ENCODE measurements at places on chromosomes 1 and 21.

- no peak for DNase-seq
- H3K4me3 ChIP-seq: no peak overlapping the region
- no peak overlapping the region for H3K27ac ChIP-seq
- H3K27me3 ChIP-seq: no peaks in the 10 kb centered on the region
- H3K4me1 ChIP-seq: no peaks in the 10 kb centered on the region
These were observed 21.2 kb upstream of the C1orf115 start for GRCh38 chr1:220669005-220669404.

GRCh38 chr1:11727119-11727518, 8.8 kb upstream of the AGTRAP start:
- no peaks in the 10 kb centered on the region for H3K36me3 ChIP-seq
- H3K4me3 ChIP-seq: no peak overlapping the region
- H3K4me1 ChIP-seq: peaks cover 64% of the 10 kb centered on the region
- no peaks in the 10 kb centered on the region for H3K27me3 ChIP-seq

GRCh38 chr1:20962576-20963258, 175.6 kb upstream of the HP1BP3 start:
- H3K27ac ChIP-seq: no peak overlapping the region
- H3K4me1 ChIP-seq: peaks cover 19% of the 10 kb centered on the region
- DNase-seq: no peak
- H3K27me3 ChIP-seq: no peaks in the 10 kb centered on the region

DNA sequence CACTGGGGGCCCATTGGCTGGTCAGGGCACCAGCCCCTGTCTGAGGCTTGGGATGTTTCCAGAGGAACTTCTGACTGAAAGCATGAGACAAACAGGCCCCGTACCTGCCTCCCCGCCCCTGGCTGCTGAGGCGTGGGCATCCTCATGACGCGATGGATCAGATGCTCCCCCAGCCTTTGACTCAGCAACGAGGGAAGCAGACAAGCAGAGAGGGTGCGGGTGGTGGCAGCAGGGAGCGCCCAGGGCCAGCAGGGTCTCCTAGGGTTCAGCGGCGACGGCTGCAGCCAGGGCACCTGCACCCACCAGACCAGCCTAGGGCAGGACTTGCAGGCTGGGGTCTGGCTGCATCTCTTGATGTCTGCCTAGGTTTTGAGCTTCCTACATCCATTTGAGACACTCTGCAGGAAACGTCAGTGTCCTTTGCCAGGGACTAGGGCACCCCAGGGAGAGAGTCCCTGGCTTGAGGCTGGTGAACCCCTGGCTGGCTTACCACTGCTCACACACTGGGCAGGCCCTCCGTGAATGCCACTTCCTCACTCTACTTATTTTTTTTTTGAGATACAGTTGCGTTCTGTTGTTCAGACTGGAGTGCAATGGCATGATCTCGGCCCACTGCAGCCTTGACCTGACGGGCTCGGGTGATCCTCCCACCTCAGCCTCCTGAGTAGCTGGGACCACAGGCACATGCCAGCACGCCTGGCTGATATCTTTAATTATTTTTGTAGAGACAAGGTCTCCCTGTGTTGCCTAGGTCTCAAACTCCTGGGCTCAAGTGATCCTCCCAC, 63.3 kb downstream of the DHRS3 start:
- no peak for DNase-seq
- H3K27ac ChIP-seq: no peak overlapping the region
- no peaks in the 10 kb centered on the region for H3K27me3 ChIP-seq
- no peak overlapping the region for H3K4me3 ChIP-seq
- H3K36me3 ChIP-seq: no peaks in the 10 kb centered on the region
- H3K4me1 ChIP-seq: no peaks in the 10 kb centered on the region

DNA sequence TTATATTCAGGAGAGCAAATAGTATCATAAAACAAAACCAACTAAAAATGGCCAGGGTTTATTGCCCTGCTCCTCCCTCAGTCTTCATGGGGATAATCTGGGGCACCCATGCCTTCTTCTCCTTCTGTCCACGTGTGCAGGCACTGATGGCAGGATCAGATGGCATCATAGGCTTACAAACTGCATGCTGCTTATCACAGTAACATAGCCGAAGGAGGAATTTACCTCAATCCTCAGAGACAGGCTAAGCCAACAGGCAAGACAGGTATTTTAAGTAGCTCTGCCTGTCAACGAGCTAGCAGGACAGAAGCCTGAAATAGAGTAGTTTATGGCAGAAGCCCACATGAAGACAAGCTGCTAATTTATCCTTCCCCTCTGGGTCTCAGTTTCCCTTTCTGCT, 9.4 kb downstream of the LAMB3 start:
- no peaks in the 10 kb centered on the region for H3K36me3 ChIP-seq
- no peaks in the 10 kb centered on the region for H3K4me1 ChIP-seq
- no peaks in the 10 kb centered on the region for H3K27me3 ChIP-seq
- no peak for DNase-seq

- H3K4me1 ChIP-seq: no peaks in the 10 kb centered on the region
- no peak overlapping the region for H3K27ac ChIP-seq
- no peaks in the 10 kb centered on the region for H3K36me3 ChIP-seq
- no peak overlapping the region for H3K4me3 ChIP-seq
- no peaks in the 10 kb centered on the region for H3K27me3 ChIP-seq
These were observed 220.9 kb upstream of the KCNK2 start for GRCh38 chr1:214861615-214862014.

GRCh38 chr1:1778663-1779319, 521 bp upstream of the NADK start:
- no peaks in the 10 kb centered on the region for H3K27me3 ChIP-seq
- peaks cover 78% of the 10 kb centered on the region for H3K4me1 ChIP-seq
- DNase-seq: peak; percentile 81
- H3K4me3 ChIP-seq: peak overlapping the region; percentile 77
- no peak overlapping the region for H3K27ac ChIP-seq

- no peaks in the 10 kb centered on the region for H3K36me3 ChIP-seq
- H3K4me3 ChIP-seq: no peak overlapping the region
- no peaks in the 10 kb centered on the region for H3K4me1 ChIP-seq
- H3K27ac ChIP-seq: no peak overlapping the region
- peak; percentile 15 for DNase-seq
- no peaks in the 10 kb centered on the region for H3K27me3 ChIP-seq
These were observed 126.0 kb upstream of the TMEM51 start for GRCh38 chr1:15027515-15027986.

- DNase-seq: peak; percentile 14
- H3K36me3 ChIP-seq: no peaks in the 10 kb centered on the region
- H3K27ac ChIP-seq: no peak overlapping the region
- H3K27me3 ChIP-seq: no peaks in the 10 kb centered on the region
- H3K4me1 ChIP-seq: no peaks in the 10 kb centered on the region
- H3K4me3 ChIP-seq: no peak overlapping the region
These were observed 43.1 kb downstream of the OPRD1 start for GRCh38 chr1:28855046-28855445.

- H3K36me3 ChIP-seq: peaks cover 21% of the 10 kb centered on the region
- no peak overlapping the region for H3K4me3 ChIP-seq
- H3K27ac ChIP-seq: peak overlapping the region; percentile 33
- DNase-seq: no peak
These were observed 6.9 kb downstream of the AKR1A1 start for GRCh38 chr1:45557422-45557944.

- H3K36me3 ChIP-seq: no peaks in the 10 kb centered on the region
- H3K27ac ChIP-seq: no peak overlapping the region
- H3K4me3 ChIP-seq: no peak overlapping the region
- no peaks in the 10 kb centered on the region for H3K27me3 ChIP-seq
- H3K4me1 ChIP-seq: no peaks in the 10 kb centered on the region
These were observed 149.8 kb downstream of the PDE4B start for GRCh38 chr1:65942476-65942875.

GRCh38 chr21:32314806-32315205, 16.2 kb downstream of the MRAP start:
- H3K27ac ChIP-seq: no peak overlapping the region
- no peaks in the 10 kb centered on the region for H3K4me1 ChIP-seq
- no peak for DNase-seq
- H3K4me3 ChIP-seq: no peak overlapping the region

DNA sequence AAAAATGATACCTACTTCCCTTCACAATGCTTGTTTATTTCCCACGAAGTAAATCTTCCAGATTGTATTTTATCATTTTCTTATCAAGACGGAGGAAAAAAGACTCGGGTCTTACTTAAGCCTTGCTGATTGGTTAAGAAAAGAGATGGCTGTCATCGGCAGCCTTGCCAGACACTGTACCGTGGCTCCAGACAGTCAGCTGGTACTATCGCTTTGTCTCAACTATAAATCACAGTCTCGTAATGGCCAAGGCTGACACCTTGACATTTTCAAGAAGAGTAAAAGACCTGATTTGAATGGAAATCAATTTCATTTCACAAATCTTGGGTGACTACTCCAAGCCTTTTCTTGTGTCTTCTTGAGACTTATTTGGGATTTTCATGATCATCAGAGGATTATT, 868.0 kb downstream of the USP25 start:
- no peak overlapping the region for H3K27ac ChIP-seq
- DNase-seq: no peak
- no peak overlapping the region for H3K4me3 ChIP-seq
- H3K4me1 ChIP-seq: no peaks in the 10 kb centered on the region
- no peaks in the 10 kb centered on the region for H3K36me3 ChIP-seq

- H3K27ac ChIP-seq: no peak overlapping the region
- H3K4me3 ChIP-seq: no peak overlapping the region
- DNase-seq: no peak
- peaks cover 3% of the 10 kb centered on the region for H3K4me1 ChIP-seq
These were observed 114.5 kb upstream of the C1orf21 start for GRCh38 chr1:184272175-184272866.

- peaks cover 7% of the 10 kb centered on the region for H3K4me1 ChIP-seq
- no peak for DNase-seq
- H3K4me3 ChIP-seq: no peak overlapping the region
- no peak overlapping the region for H3K27ac ChIP-seq
- no peaks in the 10 kb centered on the region for H3K27me3 ChIP-seq
These were observed 87.5 kb downstream of the FGGY start for GRCh38 chr1:59384443-59384842.

DNA sequence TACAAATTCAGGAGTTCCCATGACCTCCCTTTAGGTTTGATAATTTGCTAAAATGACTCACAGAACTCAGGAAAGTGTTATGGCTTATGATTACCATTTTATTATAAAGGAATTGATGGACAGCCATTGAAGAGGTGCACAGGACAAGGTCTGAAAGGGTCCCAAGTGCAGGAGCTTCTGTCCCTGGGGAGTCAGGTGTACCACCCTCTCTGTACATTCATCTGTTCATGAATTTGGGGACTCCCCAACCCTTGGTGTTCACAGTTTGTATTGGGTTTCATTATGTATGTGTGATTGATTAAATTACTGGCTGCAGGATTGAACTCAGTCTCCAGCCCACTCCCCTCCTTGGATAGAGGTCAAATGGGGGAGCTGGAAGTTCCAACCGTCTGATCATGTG, 10.8 kb upstream of the IL10RB start:
- H3K27ac ChIP-seq: no peak overlapping the region
- H3K4me3 ChIP-seq: no peak overlapping the region
- H3K36me3 ChIP-seq: peaks cover 48% of the 10 kb centered on the region
- no peak for DNase-seq
- H3K4me1 ChIP-seq: peaks cover 12% of the 10 kb centered on the region

DNA sequence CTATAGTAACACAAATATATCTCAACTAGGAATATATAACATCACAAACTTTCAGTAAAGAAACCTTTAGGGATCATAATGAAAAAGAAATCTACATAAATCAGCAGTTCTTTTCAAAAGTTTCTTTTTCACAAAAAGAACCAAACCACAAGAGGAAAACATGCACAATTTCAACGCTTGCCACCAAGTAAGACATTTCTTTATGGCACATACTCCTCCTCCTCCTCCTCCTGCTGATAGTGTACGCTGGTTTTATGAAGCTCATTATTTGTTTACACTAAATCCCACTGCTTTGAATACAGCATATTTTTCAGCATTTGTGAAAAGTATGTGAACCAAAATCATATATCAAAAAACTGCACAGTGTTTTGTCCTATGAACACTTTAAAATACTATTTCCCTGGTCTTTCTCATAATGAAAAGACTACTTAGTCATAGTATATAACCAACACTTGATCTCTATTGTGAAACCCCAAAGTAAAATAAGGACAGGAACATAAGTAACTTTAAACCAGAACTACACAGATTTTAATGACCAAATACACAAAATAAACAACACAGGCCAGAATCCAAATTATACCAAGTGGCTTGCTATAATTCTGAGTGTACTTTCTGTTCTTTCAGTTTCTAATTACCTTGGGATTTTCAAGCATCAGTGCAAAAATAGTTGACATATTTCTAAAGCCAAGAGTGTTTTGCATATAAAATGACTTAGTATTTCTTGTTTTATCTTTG, 184.2 kb downstream of the EIF4G3 start:
- H3K27ac ChIP-seq: peak overlapping the region; percentile 46
- no peaks in the 10 kb centered on the region for H3K36me3 ChIP-seq
- no peak for DNase-seq
- H3K27me3 ChIP-seq: no peaks in the 10 kb centered on the region

- H3K36me3 ChIP-seq: no peaks in the 10 kb centered on the region
- no peak overlapping the region for H3K27ac ChIP-seq
- H3K4me1 ChIP-seq: no peaks in the 10 kb centered on the region
- H3K4me3 ChIP-seq: no peak overlapping the region
These were observed 25.7 kb downstream of the TRIM33 start for GRCh38 chr1:114485286-114485685.

GRCh38 chr1:147177611-147178380, 5.5 kb upstream of the PRKAB2 start:
- H3K4me1 ChIP-seq: peaks cover 9% of the 10 kb centered on the region
- peak; percentile 48 for DNase-seq
- no peaks in the 10 kb centered on the region for H3K27me3 ChIP-seq
- H3K36me3 ChIP-seq: peaks cover 3% of the 10 kb centered on the region

DNA sequence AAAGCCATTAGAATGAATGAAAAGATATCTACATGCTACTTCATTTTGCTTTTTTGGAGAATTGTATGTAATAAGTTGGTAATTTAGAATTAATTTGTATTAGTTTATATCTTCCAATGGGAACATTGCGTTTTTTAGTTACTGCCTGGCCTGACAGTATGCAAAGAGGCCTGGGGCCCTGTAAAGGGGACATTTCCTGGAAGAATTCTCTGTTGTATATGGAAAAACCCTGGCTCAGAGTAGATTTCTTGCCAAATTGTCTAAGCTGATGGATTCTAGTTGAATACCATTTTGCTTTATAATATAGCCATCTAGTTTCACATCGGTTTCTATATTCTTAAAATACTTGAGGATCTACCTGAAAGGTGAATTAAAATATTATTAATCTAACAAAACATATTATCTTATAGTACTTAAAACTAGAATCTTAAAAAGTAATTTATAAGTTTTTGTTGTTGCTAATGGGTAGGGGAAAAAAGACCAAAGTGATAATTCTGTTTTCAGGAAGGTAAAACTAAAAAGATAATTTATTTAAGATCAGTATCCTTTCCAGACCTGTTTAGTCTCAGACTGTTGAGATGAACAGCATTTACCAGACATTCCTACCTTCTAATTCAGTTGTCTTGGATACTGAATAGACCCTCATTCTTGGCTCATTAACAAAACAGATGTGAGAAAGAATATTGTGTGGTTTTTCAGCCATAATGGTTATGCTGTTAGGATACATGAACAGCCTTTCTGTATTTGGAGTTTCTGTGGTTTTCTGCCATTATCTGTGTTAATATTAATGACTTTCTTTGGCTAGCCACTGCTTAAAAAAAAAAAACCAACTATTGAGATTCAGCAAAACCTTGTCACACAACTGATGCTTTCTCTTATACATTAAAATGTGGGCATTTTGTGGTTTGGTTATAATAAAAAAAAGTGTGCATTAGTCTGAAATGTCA, 4.8 kb downstream of the AGO3 start:
- peaks cover 2% of the 10 kb centered on the region for H3K36me3 ChIP-seq
- DNase-seq: no peak
- H3K27me3 ChIP-seq: no peaks in the 10 kb centered on the region
- H3K27ac ChIP-seq: no peak overlapping the region
- peaks cover 3% of the 10 kb centered on the region for H3K4me1 ChIP-seq

GRCh38 chr1:64934115-64934877, 32.1 kb downstream of the JAK1 start:
- peaks cover 14% of the 10 kb centered on the region for H3K4me1 ChIP-seq
- peak overlapping the region; percentile 19 for H3K4me3 ChIP-seq
- no peaks in the 10 kb centered on the region for H3K27me3 ChIP-seq
- no peak for DNase-seq
- no peaks in the 10 kb centered on the region for H3K36me3 ChIP-seq
- H3K27ac ChIP-seq: peak overlapping the region; percentile 56
